ENCODE measurements at places on chromosomes 16 and 17.
A peak's percentile ranks its signal among the peaks of the same experiment; 100 is the strongest.

DNA sequence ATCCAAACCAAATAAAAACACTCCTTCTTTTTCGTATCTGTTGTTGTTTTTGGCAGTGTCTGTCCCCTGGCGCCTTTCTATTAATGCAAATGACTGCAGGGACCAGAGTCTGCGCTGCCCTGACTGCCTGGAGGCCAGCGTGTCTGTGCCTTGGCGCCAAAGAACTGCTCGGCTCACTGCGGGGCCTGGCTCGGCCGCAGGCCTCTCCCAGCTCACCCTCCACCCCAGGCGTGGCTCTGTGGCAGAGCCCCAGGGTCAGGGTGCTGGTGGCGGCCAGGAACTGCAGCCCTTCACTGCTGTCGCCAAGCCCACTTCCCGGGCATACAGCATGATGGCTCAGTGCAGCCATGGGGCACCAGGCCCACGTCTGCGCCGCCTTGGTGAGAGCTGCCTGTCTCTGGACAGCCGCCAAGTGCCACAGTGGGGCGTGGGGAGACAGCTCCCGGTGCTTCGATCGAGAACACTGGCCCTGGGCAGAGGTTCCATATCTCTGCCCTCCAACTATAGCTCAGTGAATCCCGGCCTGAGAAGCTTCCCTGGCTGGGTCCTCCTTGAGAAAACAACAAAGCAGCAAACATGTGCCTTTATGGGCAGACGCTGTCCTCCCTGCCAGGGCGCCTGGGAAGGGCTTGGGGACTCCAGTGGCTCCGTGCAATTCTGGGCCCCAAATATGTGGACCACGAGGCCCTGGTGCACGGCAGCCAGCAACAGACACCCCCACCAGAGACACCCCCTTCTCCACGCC is 11.1 kb downstream of the CANT1 start:
- no peak for DNase-seq

GRCh38 chr16:88303890-88304819 is 78.6 kb upstream of the ZNF469 start:
- no peak for DNase-seq

DNA sequence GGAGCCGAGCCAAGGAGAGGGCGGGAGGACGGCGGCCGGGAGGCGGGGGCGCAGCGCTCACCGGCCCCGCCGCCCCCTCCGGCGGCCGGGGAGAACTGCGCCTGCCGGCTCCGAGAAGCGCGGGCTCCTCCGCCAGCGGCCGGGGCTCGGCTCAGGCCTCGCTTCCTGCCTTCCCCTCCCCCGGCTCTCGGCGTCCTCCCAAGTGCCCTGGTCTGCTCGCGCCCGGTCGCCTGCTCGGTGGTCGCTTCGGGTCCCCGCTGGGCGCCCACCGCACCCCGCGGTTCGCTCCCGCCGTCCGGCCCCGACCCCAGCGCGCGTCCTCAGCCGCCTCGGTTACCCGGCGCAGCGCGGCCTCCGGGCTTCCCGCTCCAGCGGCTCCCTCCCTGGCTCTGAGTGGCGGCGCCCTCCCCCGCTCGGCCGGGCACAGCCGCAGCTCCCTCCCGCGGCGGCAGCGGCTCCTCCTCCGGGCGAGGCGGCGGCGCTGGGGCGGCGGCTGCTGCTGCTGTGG is 313 bp downstream of the UBTF start:
- DNase-seq: no peak

DNA sequence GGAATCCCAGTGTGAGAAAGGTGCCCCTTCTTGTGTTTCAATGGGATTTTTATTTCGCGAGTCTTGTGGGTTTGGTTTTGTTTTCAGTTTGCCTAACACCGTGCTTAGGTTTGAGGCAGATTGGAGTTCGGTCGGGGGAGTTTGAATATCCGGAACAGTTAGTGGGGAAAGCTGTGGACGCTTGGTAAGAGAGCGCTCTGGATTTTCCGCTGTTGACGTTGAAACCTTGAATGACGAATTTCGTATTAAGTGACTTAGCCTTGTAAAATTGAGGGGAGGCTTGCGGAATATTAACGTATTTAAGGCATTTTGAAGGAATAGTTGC is 567 bp downstream of the UBB start:
- no peak for DNase-seq

GRCh38 chr16:4944333-4945281 is 7.7 kb upstream of the PPL start:
- DNase-seq: peak; percentile 59

DNA sequence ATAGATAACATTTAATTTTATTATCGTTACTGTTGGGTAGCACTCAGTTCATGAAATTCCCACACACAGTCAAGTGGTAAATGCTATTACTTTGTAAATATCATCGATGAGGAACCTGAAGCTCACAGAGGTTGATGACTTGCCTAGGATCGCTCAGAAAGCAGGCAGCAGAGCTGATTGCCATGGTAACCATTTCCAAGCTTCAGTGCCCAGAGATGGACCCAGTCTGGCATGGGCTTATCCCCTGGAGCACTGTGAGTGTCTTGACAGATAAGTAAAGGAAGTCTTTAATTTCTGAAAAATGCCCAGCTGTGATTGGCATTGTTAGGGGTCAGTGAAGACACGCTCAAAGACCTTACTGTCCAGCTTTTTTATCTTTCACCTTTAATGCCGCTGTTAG is 95.0 kb downstream of the PRKCB start:
- no peak for DNase-seq

- DNase-seq: no peak
Observed at GRCh38 chr17:17024778-17025300, 17.4 kb upstream of the MPRIP start.

- no peak for DNase-seq
Observed at GRCh38 chr17:14525551-14526455, 224.9 kb downstream of the HS3ST3B1 start.

- DNase-seq: no peak
Observed at GRCh38 chr17:82358465-82359350, at the start of gene TEX19. Gene TEX19 (plus strand): TSS chr17:82359247. CDS start chr17:82362151, 2,904 bp downstream.

- DNase-seq: no peak
Observed at GRCh38 chr16:8380311-8380710, 210.0 kb downstream of the TMEM114 start.

DNA sequence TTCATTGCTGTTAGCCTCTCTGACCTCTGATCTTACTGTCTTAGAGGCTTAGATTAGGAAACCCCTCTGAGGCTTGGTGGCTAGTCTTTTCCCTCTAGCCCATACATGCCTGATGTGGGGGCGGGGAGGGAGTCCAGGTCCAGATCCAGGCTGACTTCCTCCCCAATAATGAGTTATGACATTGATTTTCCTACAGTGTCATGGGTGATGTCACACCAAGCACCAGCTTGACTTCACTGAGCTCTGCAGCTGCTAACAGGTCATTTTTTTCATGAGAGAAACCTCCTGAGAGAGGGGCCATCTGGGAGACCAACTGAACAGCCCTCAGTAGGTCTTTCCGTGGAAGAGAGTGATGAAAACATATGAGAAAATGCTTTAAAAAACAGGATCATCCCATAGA is 180.2 kb upstream of the N4BP1 start:
- no peak for DNase-seq

DNA sequence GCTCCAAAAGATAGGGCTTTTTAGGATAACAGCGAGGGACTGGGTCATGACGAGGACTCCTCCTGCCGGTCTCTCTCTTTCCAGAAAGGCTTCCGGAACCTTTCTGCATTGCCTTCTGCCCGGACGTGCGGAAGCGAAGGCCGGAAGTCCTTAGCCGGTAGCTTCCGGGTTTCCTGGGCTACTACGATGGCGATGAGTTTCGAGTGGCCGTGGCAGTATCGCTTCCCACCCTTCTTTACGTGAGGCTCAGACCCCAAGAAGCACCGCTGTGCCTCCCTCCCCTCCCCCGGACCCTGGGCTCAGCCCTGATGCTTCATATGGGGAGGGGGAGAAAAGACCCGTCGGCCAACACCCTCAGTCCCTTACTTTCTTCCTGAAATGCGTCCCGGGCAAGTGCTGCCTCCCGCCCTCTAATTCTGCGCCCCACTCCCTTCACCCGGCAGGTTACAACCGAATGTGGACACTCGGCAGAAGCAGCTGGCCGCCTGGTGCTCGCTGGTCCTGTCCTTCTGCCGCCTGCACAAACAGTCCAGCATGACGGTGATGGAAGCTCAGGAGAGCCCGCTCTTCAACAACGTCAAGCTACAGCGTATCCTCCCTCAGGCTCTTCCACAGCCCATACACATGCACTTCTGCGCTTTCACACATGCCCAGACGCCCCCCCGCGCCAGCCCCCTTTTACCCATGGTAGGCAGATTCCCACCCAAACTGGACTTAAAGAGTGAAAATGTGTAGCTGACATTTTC is at the start of gene VPS25:
Gene VPS25 (plus strand): TSS at position 160 of the 746 bp plus-strand sequence. CDS start 27 bp downstream, at position 187.
- DNase-seq: peak; percentile 43

DNA sequence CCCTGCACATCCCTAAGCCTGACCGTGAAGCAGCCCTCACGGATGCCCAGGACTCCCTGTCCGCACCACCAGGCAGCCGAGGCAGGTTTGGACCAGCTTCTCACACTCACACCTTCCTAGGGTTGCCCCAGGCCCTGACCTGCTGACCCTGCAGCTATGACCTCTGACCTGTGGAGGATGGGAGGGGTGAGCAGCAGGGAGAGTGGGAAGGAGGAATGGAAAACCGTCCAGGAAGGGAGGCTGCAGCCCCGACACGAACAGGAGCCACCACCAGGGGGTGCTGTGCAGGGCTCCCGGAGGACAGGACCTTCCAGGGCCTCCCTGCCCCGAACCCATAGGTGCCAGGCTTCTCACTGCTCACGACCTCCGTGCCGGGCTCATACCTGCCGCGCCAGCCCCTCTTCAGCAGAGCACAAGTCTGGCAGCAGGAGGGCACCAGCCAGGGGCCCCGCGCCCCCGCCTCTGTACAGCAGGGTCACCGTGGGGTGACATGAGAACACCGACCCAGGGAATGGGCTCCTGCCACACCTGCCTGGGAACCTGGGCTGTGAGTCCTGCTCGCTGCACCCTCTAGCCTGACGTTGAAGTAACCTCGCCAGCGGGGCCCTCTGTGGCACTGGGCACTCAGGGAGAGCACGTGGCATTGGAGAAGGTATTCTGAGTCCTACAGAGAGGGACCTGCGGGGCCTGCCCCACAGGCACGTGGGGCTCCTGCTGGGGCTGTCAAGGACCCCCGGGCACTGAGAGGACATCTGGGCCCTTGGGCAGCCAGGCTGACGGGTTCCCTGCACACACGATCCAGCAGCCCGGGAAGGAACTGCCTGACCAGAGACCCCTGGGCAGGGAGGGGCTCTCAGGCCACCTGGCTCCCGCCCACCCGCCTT is 37.6 kb downstream of the CTU2 start:
- no peak for DNase-seq

- no peak for DNase-seq
Observed at GRCh38 chr16:19463468-19464315, 46.0 kb downstream of the TMC5 start.

DNA sequence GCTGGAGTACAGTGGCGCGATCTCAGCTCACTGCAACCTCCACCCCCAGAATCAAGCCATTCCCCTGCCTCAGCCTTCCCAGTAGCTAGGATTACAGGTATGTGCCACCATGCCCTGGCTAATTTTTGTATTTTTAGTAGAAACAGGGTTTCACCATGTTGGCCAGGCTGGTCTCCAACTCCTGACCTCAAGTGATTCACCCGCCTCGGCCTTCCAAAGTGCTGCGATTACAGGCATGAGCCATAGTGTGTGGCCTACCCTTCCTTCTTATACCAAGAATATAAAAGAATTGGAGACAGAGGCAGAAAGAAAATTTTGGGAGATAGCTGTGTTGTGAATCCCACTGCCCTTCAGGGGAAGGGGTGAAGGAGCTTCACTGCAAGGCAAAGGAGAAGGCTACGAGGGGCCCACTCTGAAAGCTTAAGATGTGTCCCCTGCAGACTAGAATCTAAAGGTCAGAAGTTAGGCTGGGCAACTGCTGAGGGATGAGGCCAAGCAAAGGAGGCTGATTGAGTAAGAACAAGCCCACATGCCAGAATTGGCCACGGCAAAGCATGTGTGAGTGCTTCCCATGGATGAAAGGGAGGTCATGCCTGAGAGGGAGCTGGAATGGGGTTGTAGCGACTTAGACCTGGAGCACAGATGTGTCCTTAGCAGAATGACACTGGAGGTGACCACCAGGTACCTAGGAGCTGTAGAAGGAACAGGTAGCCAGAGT is 8.4 kb upstream of the CRYBA1 start:
- DNase-seq: no peak

GRCh38 chr17:56309897-56310296 is 156.6 kb downstream of the ANKFN1 start:
- DNase-seq: no peak

DNA sequence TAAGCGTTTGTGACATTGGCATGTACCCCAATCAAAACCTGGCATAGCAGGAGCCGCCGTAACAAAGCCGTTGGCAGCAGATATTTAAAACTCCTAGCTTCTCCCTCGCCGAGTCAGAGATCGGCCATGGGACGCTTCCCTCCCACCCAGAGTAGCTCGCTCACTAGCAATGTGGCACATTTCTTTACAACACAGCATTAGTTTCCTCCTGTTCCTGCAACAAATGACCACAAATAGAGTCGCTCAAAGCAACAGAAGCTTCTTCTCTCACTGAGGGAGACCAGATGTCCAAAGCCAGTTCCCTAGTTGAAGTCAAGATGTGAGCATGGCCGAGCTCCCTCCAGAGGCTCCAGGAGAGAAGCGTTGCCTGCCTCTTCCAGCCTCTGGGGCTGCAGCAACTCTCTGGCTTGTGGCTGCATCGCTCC is 106.7 kb downstream of the RBFOX3 start:
- no peak for DNase-seq

- peak; percentile 51 for DNase-seq
Observed at GRCh38 chr16:88403794-88404581, 21.2 kb downstream of the ZNF469 start.

- no peak for DNase-seq
Observed at GRCh38 chr17:79907850-79908249, 68.6 kb upstream of the CBX4 start.

- DNase-seq: no peak
Observed at GRCh38 chr16:3655396-3656159, 1.1 kb downstream of the DNASE1 start.

- DNase-seq: no peak
Observed at GRCh38 chr17:68383443-68384321, 73.6 kb downstream of the WIPI1 start.

GRCh38 chr17:61593426-61593825 is 2.4 kb upstream of the NACA2 start:
- DNase-seq: no peak

DNA sequence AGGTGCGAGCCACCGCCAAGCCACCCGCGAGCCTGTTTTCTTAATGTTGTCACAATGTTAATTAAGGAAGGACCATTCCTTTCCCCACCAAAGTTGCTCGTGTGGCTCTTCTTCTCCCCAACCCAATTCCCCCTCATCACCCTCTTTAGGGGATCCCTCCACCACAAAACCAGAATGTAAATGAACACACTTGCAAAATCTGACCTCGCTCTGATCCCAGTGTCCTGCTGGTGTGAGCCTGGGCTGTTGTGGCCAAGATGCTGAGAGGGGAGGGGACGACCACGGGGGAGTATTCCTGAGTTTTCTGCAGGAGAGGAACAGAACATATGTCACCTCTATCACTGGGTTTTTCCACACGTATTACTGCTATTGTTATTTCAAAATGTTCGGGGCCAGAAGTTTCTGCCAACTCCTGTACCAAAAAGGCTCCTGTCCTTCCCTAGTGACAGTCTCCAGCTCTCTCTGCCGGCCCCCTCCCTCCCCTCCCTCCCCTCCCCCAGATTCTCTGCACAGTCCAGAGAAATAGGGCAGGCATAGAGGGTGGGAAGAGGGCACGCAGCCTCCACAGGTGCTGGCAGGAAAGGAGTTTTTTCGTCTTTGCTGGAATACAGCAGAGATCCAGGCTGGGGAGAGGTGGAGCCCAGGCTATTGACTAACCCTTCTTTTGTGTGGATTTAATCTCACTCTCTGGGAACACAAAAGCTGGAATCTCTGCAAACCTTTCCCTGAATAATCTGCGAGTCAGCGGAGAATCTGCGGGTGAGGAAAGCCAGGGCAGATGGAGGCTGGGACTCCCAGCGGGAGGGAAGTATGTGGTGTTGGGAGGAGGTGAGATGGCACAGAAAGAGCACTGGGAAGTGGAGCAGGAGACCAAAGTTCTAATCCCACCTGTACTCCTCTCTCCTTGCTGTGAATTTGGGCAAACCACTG is 4.5 kb upstream of the CA4 start:
- no peak for DNase-seq
